ENCODE measurements at places on chromosomes 3 and 15.
A peak's percentile ranks its signal among the peaks of the same experiment; 100 is the strongest.

- DNase-seq, result no peak
These were observed 469.9 kb downstream of the GBE1 start for GRCh38 chr3:81291586-81291985.

DNA sequence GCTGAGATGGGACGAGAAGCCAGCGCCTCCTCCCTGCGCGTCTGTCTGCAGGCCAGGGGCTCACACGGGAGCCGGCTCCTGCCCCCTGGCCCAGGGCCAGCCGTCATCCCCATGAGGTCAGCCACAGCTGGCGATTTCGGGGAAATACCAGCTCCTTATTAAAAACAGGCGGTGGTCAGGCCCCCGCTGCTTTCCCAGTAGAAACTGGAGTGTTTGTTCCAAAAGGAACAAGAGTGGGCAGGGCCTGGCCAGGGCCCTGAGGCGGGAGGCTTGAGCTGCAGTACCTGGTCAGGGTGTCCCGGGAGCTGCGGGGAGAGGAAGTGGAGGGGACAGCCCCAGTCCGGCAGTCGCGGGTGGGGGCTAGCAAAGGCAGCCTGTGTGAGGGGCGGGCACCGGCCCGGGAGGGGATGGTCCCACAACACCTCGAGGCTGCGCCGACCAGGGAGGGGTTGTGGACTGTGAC is 17.8 kb downstream of the MYL3 start:
- DNase-seq, result peak; percentile 67

DNA sequence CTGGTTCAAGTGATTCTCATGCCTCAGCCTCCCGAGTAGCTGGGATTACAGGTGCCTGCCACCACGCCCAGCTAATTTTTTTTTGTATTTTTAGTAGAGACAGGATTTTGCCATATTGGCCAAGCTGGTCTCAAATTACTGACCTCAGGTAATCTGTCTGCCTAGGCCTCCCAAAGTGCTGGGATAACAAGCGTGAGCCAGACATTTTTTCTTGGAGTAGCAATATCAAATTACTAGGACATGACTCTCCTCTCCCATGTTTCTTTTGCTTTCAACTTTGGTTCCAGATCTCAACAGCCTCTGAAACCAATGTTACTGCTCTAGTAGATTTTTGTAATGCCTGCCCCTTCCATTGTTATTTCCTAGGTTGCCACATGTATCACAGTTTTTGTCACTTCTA is 462.0 kb downstream of the GBE1 start:
- DNase-seq, result no peak

- DNase-seq, result no peak
These were observed 18.1 kb downstream of the HEMK1 start for GRCh38 chr3:50587373-50587772.

DNA sequence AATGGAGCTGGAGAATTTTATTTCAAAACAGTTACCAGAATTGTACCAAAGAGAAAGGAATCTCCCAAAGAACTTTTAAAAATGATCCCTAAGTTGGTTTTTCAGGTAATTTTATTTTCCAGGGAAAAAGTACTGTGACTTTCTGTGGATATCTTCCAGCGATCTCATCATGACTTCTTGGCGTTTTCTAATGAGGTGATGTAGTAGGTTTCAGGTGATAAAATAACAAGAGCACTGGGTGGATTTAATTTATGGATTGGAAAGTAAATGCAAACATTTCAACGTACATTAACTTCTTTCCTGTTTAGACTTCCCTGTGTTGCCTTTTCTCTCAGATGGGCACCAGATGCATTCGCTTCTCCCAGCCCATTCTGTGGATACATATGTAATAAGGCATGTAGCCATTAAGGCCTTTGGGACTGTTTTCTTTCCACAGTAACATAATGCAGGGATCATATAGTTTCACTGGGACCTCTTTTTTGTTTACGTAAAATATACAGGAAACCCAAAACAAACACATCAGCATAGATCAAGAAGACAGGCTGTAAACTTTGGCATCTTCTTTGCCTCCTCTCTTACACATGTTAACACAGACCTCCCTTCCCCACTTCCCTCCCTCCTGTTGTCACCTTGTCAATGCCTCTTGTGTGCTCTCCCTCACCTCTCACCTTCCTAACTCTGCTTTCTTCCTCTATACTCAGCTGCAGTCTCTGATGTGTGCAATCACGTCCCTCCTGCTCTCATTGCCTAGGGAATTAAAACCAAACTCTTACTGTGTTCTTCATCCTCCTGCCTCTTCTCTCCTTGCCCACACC is 13.0 kb downstream of the PHLDB2 start:
- no peak for DNase-seq

DNA sequence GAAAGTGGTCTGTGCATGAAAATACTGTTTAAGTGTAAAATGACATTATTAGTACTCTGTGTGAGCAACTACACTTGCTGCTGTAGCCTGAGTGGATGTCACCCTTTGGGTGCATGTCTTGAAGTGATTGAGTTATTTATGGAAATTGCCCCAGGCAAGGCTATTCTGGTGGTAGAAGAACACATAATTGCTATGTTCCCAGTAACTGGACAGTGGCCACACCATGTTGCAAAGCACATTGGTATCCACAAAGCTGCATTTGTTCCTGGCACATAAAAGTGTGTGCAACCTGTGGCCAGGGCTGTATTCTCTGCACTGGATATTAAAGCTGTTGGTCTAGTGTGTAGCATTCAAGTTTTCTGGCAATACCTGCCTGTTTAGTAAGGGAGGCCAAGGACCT is 23.8 kb downstream of the MTMR14 start:
- no peak for DNase-seq

DNA sequence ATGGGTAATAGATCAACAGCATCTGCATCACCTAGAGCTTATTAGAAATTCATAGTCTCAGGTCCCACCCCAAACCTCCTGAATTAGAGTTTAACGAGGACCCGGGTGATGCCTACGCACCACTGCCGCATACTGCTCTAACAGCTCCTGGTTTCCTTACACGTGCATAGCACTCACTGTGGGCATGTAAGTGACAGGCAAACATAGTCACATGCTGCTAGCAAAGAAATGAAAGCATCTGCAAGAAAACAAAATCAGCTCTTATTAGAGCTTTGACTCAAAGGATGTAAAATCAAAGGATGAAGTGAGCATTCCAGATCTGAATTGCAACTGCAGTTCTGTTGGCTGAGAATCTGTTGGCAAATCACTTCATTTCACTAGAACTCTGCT is 19.1 kb upstream of the RIOX2 start:
- DNase-seq, result no peak

DNA sequence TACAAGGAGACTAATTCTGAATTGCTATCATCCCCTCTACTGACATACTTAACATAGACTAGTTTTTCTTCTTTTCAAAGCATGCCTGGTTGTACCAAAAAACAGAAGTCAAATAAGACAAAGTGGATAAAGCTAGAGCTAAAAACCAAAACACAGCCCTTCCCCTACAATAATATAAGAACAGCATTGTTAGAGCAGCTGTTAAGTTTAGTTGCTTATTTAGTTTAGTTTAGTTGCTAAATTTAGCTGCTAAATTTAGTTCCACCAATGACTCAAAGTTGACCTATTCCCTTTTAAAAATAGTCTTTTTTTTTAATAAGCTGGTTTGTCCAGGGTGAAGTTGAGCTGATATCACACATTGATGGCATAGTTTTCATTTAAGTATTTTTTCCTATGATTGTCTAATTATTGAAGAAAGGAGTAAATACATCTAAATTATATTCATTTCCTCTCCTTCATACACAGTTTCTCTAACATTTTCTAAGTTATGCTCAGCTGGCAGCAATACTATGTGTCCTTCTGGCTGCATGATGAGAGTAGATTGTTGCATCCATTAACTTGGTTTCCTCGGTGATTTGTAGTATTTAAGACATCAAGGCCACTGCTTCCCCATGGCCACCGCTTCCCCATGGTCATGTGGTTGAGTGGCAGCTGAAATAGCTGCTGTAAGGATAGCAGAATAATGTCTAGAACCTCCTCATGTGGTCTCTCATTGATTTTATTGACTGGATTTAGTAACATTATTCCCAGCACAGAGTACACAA is 718.6 kb upstream of the NECTIN3 start:
- no peak for DNase-seq

DNA sequence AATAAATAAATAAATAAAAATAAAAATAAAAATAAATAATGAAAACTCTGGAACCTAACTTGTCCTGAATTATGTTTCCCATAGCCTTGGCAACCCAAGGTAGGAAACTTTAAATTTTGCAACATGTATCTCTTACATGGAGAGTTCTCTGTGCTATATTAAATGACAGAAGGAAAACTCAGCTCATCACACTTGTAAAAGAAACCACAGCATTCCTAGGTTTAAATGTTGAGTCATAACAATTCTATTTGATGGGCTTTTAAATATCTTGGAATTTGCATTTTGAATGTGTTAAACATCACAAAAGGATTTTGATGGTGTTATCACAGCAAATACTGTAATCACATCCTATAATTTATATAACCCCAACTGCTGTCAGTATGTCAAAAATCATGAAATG is 144.2 kb downstream of the LRTM1 start:
- DNase-seq, result no peak

DNA sequence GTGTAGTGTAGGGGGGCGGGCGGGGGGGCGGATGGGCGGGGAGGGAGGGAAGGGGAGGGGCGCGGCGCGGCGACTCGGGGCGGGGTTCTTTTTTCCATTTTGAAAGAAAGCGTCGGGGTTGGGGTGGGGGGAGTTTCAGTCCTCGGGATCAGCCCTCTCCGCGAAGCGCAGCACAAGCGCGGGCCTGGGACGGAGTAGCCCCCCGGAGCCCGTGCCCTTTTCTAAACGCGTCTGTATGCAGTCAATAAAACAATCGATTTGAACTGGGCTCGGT is 6.1 kb downstream of the ISLR2 start:
- DNase-seq, result no peak

- DNase-seq, result no peak
These were observed 19.8 kb downstream of the HMG20A start for GRCh38 chr15:77440378-77440999.

Data from MG63 (cell line).